Muscle of leg (tissue), 16 donors: ENCODE measurements at places on chromosomes 12 and 14. TPM values are rescaled to one million over a fixed set of nuclear protein-coding genes. Genes with fewer than 3 reads are reported as not detected.

- peak; percentile 38 for DNase-seq
Observed at GRCh38 chr12:63916561-63917476, 72.3 kb downstream of the SRGAP1 start.

DNA sequence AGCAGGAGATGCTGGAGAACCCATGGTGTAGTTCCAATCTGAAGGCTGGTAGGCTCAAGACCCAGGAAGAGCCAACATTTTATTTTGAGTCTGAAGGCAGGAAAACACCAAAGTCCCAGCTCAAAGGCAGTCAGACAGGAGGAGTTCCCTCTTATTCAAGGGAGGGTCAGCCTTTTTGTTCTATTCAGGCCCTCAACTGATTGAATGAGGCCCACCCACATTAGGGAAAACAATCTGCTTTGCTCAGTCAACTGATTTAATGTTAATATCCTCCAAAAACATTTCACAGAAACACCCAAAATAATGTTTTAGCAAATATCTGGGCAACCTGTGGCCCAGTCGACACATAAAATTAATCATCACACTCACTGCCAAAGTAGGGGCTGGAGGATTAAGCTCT lies 130.8 kb downstream of the LMNTD1 start:
- DNase-seq, result no peak

CAPS2 gene
- polyA plus RNA-seq, result 1.9 TPM

- no peak for DNase-seq
Observed at GRCh38 chr12:103505371-103506236, 9.8 kb upstream of the C12orf42 start.

DNA sequence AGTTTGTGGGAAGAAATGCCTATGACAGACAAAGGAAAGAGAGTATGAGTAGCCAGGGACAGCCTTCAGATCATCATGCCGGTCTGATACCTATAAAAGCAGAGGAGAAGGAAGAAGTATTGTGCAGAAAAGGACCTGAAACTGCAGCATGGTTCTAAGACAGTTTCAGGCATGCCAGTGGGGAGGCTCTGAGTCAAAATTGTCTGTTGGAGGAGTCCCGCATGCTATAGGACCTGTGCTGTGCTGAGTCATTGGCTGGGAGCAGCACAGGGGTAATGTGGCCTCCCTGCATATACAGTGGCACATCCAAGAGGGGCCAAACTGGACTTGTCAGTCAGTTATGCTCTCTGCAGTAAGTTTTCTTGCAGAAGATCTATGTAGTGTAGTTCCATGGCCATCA lies 40.7 kb downstream of the NEUROD4 start:
- no peak for DNase-seq

- peak; percentile 38 for DNase-seq
Observed at GRCh38 chr12:89289720-89290119, 62.6 kb downstream of the DUSP6 start.

DNA sequence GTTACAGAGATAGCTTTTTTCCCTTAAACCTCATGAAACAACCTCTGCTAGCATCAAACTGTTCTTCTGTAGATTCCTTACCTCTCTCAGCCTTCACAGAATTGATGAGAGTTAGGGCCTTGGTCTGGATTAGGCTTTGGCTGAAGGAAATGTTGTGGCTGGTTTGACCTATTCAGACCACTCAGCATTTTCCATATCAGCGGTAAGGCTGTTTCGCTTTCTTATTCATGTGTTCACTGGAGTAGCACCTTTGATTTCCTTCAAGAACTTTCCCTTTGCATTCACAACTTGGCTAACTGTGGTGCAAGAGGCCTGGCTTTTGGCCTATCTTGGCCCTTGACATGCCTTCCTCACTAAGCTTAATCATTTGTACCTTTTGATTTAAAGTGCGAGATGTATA lies 50.7 kb upstream of the NRXN3 start:
- no peak for DNase-seq

DNA sequence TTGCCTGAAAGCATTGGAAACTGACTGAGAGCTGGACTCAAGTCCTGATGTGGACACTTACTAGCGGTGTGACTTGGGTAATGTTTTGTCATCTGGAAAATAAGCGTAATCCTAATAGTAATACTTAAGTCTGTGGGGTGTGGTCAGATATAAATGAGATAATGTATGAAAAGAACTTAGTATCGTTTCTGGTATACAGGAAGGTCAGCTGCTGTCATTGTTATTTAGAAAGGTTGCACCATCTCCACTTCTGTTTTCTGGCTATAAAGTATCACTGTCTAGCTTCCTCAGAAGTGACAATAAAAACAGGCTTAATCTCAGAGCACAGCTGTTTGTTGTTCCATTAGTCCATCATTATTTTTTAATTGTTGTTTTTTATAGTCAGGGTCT lies 34.1 kb upstream of the TUBA1C start:
- DNase-seq, result peak; percentile 25

- no peak for DNase-seq
Observed at GRCh38 chr12:106865683-106866082, 90.0 kb upstream of the TMEM263 start.

AQP2 gene
- polyA plus RNA-seq, result 0.09 TPM

- DNase-seq, result no peak
Observed at GRCh38 chr12:99619389-99620158, 28.0 kb upstream of the GARIN6 start.

- DNase-seq, result no peak
Observed at GRCh38 chr12:106239241-106239950, 8.4 kb downstream of the CKAP4 start.

LRP1-AS gene
- 0.93 TPM for polyA plus RNA-seq

DNA sequence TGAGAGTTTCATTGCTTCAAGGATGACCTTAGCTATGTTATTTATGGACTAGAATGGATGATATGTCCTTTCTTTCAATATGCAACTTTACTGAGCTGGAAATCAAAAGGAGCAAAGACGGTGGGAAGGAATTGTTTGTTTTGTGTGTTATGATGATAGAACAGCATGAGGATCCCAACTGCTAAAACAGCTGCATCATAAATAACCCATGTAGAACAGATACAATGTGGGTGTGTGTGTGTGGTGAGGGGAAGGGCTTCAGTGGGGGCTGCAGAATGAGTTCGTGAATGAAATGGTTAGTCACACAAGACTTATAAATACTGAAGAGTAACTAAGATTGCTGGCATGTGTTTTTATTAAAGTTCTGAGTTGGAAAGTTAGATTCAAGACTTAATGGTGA lies 80.1 kb downstream of the DACT1 start:
- peak; percentile 68 for DNase-seq

DNA sequence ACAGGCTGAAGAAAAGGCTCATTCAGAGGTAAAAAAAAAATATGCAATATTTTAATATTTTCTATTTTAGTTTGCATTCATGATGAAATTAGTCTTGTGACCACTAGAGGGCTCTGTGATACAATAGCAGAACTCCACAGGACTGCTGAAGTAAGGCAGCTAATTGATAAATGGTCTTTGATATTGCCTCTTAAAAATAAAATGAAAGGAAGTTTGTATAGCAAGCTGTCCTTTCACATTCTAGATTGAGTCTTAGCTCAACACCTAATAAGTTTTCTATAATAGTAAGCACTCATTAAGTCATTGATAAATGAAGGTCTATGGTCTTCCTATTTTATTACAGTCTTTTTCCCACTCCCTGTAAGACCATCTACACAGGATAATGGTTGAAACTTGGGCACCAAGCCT lies 315.7 kb downstream of the NAV3 start:
- peak; percentile 32 for DNase-seq

DNA sequence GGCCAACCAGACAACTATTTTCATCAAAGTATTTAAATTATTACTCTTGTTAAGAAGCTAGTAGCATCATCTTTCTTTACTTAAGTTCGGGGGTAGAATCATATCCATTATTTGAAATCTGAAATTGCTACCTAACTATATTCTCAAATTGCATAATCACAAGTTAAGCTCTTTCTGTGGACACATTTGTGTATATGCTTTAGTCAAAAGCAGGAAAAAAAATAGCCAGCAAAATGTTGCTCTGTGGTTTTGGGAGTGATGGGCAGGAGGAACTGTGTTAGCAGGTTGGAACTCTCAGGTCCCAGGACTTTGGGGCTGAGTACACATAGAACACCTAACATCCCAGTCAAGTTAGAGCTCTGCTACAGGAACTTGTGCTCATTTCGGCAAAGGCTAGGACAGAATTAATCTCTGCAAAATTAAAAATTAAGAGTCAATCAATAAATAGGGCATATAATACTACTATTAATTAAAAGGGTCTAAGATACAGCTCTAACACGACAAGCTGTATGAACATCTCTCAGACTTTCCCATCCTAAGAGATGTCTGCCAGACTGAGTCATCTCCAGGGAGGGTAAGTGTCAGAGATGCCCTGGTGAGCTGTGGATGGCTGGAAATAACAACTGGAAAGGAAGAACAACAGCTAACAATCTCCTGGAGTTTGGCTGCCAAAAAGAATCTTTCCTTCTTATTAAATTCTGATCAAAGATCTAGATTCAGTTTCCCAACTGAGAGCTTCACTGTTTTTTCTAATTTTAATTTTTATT lies 203.5 kb upstream of the GZMB start:
- no peak for DNase-seq

PIWIL1 gene
- not detected for polyA plus RNA-seq

PMCH gene
- polyA plus RNA-seq, result 0.24 TPM

- DNase-seq, result no peak
Observed at GRCh38 chr12:106254724-106255123, 6.9 kb upstream of the CKAP4 start.

DNA sequence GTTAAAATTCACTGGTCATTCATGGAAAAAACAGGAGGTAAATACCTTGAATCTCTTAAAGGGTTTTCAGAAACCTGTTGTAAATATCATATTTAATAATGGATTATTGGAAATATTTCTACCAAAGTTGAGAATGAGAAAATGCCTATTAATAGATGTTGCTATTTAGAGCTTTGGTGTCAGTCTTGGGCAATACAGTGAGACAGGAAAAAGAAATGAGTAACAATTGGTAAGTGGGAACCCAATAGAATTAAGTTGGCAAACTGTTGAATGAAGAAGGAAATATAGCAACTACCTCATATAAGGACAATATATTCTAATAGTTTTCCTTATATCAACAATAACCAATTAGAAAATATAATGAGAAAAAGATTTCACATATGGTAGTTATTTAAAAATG lies 78.0 kb downstream of the ATF7IP start:
- DNase-seq, result peak; percentile 23

DNA sequence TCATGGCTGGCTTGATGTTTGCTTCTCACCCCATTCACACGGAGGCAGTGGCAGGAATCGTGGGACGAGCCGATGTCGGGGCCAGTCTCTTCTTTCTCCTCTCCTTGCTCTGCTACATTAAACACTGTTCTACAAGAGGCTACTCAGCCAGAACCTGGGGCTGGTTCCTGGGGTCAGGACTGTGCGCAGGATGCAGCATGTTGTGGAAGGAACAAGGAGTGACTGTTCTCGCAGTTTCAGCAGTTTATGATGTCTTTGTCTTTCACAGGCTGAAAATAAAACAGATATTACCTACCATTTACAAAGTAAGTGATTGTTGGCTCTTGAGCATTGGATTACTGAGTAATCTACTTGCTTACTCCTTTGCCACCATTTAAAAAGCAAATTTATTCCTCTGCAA lies 170.6 kb downstream of the TMTC2 start:
- DNase-seq, result no peak

- no peak for DNase-seq
Observed at GRCh38 chr14:80146941-80147340, 64.4 kb downstream of the DIO2 start.

MAP3K9 gene
- polyA plus RNA-seq, result 0.15 TPM

DNA sequence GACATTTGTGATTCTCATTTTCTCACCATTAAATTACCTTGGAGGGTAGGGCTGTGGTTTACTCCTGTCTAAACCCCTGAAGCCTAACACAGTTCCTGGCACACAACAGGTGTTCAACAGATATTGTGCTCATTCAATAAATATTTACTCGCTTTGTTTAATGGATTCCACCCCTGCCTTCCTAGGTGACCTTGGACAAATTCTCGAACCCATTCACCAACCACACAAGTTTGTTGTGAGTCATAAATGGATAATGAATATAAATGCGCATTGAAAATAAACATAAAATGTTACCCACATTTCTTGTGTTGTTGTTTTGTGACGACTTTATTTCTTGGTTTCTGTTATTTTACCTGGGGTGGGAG lies 362 bp upstream of the TSFM start:
- no peak for DNase-seq

DNA sequence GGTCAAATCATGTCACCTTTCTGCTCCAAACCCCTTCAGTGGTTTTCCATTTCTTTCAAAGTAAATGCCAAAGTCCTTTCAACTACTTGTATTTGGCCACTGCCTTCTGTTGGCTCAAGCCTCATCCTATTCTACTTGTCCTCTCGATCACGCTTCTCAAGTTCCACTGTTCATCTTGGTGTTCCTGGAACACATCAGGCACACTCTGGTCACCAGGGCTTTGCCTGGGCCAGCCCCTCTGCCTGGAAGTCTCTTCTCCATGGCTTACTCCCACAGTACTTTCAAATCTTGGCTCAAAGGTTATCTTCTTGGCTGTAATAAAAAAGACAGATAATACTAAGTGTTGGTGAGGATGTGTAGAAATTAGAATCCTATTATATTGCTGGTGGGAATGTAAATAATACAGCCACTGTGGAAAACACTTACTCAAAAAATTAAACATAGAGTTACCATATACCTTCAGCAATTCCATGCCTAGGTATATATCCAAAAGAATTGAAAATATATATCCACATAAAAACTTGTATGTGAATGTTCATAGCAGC lies 17.3 kb upstream of the PPFIBP1 start:
- no peak for DNase-seq

DNA sequence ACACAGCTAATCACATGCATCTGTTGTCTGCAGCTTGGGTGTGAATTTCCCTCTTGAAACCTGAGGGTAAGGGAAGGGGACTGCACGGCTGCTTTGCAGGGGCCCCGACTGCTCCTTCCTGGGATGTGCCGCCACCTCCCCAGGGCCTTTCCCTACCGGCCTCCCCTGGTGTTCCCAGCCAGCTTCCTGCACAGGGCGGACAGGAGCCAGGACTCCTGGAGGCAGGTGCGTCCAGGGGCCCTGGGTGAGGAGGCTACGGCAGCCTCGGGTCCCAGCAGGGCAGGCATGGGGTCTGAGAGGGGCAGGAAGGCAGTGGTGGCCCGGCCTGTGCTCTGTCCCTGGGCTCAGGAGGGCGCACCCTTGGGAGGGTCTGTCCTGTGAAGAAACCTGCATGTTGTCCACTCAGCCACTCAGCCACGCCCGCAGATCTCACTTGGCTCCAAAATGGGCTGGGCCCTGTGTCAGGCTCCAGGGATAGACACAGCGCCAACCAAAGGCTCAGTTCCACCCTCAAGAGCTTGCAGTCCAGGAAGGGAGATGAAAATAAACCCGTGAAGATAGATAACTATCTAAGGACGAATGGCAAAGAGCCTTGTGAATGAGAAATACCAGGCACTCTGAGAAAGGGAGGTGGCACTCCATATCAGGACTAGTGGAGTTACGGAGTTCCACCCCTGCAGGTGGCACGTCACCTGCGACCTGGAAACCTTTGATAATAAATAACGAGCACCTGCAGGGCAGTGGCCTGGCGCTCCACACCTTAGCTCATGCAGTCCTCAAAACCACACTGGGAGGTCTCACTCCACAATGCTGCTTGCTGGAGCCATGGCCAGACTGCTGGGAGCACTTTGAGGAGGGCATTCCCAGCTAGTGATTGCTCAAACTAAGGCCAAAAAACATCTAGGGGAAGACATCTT lies 427.4 kb downstream of the AACS start:
- DNase-seq, result no peak
